NCI-H187 (cell line): ENCODE measurements at places on chromosomes 12 and 14.

DNA sequence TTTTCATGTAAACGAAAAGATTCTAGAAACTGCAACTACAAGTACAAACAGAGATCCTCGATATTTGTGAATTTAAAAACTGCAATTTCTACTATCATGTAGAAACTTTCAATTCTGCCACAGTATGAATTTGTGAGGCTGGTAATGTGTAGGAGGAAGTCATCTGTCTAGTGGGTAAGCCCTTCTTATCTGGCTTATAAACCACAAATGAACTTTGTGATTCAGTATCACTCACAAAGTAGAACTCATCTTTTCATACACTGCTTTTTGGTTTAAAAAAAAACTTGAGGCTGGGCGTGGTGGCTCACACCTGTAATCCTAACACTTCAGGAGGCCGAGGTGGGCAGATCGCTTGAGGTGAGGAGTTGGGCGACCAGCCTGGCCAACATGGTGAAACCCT is 20.7 kb downstream of the GTF2A1 start:
- DNase-seq: no peak

- DNase-seq: no peak
Observed at GRCh38 chr14:36619853-36620252, 37.4 kb upstream of the NKX2-8 start.

DNA sequence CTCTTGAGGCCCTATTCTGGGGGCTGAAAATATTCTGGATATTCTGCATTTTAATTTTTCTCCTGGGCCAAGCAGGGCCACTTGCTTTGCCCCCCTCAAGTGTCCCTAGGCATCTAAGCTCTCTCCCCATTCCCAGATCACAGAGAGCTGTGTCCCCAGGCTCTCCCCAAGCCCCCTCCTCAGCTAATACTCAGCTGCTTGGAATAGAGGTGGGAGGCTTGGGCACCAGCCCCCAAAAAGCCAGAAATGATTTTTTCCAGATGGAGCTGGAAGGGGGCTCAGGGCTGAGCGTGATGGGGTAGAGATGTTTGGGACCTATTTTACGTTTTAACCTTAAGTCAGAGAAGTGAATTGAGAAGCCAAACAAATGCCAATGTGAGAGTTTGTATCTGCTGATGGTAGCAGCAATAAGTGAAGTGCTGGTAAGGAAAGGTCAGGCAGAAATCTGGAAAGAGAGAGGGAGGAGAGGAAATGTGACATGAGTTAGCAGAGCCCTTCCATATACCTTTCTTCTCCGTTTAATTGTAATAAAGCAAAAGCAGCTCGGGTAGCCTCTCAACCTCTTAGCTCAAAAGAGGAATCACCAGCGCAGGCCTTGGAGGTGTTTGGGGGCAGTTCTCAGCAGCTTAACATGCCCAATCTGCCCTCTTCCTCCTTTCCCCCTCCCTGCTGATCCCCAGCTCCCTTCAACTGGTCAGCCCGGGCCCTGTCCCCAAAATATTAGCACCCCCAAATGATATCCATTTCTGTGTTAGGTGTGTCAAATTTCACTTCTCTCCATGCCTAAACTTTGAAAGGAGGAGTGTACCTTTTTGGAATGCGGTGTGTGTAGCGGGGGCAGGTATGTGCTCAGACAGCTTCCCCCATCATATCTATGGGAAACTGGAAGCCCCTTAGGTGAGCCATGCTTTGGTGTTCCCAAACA is 5.0 kb upstream of the HOXC6 start:
- DNase-seq: no peak

GRCh38 chr12:90207799-90208198 is 499.2 kb upstream of the ATP2B1 start:
- no peak for DNase-seq
